ENCODE measurements at places on chromosomes 5 and 9.
A peak's percentile ranks its signal among the peaks of the same experiment; 100 is the strongest.

- DNase-seq: peak; percentile 83
- no peak overlapping the region for H3K4me3 ChIP-seq
- H3K4me1 ChIP-seq: peaks cover 15% of the 10 kb centered on the region
- no peaks in the 10 kb centered on the region for H3K27me3 ChIP-seq
- no peaks in the 10 kb centered on the region for H3K36me3 ChIP-seq
These were observed 114.9 kb upstream of the NFIB start for GRCh38 chr9:14428781-14429230.

DNA sequence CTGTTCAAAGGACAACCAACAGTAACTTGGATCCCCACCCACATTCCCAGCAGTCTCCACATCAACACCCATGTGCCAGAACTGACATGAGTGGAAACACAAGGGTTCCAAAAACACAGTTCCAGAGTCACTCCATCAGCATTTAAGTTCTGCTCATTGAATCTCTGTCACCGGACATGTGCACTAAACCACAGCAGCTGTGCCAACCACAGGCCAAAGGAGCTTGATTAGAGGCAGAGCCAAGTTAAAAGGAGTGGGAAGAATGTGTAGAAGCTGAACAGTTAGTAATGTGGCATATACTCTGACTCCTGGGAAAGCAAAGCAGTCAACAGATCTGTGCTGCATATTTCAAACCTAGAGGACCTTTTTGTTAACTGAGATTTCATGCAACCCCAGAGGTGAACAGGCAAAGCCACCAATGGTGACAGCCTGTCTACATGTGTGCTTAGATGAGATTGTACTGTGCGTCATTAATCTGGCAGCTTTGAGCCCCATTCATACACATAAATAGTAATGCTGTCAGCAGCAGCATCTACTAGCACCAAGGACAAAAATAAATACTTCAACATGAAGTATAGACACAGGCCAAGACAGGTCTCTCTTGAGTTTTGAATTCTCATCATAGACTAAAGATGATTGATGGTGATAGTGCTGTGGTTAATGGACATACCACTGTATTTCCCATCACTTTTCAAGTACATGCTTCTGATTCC lies 16.4 kb upstream of the FST start:
- no peaks in the 10 kb centered on the region for H3K4me1 ChIP-seq
- DNase-seq: no peak
- no peak overlapping the region for H3K4me3 ChIP-seq
- no peaks in the 10 kb centered on the region for H3K36me3 ChIP-seq
- peaks cover under 1% of the 10 kb centered on the region for H3K27me3 ChIP-seq
- H3K27ac ChIP-seq: no peak overlapping the region

DNA sequence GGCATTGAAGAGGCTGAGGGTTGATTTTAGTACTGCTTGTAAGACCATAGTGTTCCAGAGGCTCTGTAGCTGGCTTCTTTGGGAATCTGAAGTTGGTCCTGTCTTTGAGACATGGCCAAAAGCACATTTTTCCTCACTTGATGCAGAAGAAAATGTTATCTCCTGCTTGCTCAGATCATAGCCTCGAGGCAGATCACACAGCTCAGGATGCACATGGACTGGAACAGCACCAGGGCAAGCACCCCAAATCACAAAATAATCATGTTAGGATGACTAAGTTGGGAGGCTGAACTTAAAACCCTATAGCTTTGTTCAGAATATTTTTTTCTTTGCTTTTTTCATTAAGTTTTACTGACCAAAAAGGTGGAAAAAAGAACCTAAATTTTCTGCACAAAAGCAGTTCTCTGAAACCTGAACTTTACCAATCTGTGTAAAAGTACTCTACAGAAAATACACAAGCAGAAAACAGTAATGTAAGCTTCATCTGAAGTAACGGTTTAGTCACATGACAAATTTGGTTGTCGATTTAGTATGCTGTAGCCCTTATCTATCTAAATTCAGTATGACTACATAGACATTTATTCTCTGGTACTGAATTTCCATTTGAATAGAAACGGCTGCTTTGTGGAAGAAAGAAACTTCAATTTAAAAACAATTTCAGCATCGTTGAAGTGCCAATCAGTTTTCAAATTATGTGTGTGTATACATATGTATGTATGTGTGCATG lies 3.4 kb downstream of the KLHL9 start:
- H3K36me3 ChIP-seq: no peaks in the 10 kb centered on the region
- no peak overlapping the region for H3K27ac ChIP-seq
- peak overlapping the region; percentile 11 for H3K4me3 ChIP-seq
- peaks cover 82% of the 10 kb centered on the region for H3K4me1 ChIP-seq

DNA sequence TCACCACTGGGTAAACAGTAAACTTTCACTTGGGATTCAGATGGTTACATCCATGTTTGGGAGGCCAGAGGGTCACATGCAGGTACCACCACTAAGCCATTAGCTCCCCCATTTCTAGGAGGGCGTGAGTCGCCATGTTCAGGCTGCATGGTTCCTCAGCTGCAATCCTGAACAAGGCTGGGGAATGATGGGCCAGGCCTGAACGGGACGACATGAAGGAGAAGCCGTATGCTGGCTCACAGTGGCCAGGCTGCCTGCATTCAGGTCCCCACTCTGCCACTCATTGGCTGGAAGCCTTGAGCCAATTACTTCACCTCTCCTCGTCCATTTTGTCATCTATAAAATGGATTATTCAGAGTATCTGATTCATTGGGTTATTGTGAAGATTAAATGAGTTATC lies 9.0 kb upstream of the FBP2 start:
- H3K27me3 ChIP-seq: peaks cover 4% of the 10 kb centered on the region
- no peak for DNase-seq
- H3K4me1 ChIP-seq: peaks cover 3% of the 10 kb centered on the region
- H3K27ac ChIP-seq: no peak overlapping the region
- no peak overlapping the region for H3K4me3 ChIP-seq

GRCh38 chr5:169803077-169803981 lies 166.3 kb downstream of the DOCK2 start:
- H3K36me3 ChIP-seq: no peaks in the 10 kb centered on the region
- H3K4me1 ChIP-seq: no peaks in the 10 kb centered on the region
- H3K27me3 ChIP-seq: peaks cover 3% of the 10 kb centered on the region
- H3K4me3 ChIP-seq: no peak overlapping the region
- no peak overlapping the region for H3K27ac ChIP-seq

- no peak overlapping the region for H3K27ac ChIP-seq
- DNase-seq: no peak
- H3K36me3 ChIP-seq: no peaks in the 10 kb centered on the region
- H3K4me3 ChIP-seq: no peak overlapping the region
- no peaks in the 10 kb centered on the region for H3K4me1 ChIP-seq
These were observed 75.7 kb upstream of the SNX2 start for GRCh38 chr5:122699201-122699600.

- H3K27ac ChIP-seq: peak overlapping the region; percentile 58
- peaks cover 23% of the 10 kb centered on the region for H3K4me1 ChIP-seq
- no peaks in the 10 kb centered on the region for H3K36me3 ChIP-seq
- no peaks in the 10 kb centered on the region for H3K27me3 ChIP-seq
These were observed 194.3 kb downstream of the SEMA5A start for GRCh38 chr5:9351546-9351945.

DNA sequence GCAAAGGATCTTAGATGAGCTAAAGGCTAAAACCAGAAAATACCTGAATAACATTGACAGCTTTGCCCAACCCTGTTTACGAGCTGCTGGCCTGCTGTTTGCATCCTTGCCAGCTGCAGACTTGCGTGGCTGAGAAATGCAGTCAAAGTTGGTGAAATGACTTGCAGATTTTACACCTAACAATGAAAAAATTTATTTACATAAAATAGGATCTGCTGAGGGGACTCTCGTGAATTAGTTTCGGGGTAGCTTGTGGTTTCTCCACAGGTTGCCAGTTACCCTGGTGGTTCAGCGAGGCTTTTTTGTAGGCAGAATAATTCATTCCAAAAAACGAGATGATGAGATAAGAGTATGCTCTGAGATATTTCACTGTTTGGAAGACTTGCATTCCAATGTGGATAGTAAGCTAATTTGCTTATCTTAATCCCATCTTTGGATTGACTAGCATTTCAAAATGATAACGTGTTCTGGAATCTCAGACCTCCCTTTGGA lies 65.7 kb upstream of the FANCC start:
- H3K4me3 ChIP-seq: no peak overlapping the region
- no peak for DNase-seq
- H3K27ac ChIP-seq: no peak overlapping the region
- H3K4me1 ChIP-seq: peaks cover 3% of the 10 kb centered on the region
- H3K27me3 ChIP-seq: no peaks in the 10 kb centered on the region

DNA sequence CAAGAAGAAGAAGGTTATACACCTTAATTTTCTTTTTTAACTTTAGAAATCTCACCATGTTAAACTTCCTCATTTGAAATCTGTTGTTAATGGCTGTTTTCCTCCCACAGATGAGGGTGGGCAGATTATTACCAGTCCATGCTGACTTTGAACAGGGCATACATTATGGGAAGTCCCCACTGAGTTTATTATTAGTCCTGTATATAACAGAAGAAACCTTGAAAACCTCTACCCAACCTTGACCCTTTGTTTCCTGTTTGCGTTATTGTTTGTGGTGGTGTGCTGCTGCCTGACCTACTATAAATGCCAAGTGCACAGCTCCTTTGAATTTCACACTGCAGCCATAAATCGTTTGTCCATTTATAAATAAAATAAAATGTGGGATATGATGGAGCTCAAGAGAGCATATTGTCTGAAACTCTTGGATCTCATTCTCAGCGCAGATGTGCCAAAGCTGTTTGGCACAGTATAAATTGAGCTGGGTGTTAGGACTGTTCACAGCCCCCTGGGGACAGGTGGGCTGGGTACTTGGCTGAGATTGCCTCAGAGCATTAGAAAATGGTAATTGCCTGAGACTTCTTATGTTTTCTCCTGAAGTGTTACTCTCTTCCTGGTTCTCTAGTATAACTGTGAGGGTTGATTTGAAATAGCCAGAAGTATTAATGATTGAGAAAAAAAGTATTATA lies 139.6 kb downstream of the SPATA31D1 start:
- DNase-seq: no peak
- no peaks in the 10 kb centered on the region for H3K36me3 ChIP-seq
- no peaks in the 10 kb centered on the region for H3K27me3 ChIP-seq
- H3K27ac ChIP-seq: no peak overlapping the region
- H3K4me3 ChIP-seq: no peak overlapping the region
- H3K4me1 ChIP-seq: no peaks in the 10 kb centered on the region

DNA sequence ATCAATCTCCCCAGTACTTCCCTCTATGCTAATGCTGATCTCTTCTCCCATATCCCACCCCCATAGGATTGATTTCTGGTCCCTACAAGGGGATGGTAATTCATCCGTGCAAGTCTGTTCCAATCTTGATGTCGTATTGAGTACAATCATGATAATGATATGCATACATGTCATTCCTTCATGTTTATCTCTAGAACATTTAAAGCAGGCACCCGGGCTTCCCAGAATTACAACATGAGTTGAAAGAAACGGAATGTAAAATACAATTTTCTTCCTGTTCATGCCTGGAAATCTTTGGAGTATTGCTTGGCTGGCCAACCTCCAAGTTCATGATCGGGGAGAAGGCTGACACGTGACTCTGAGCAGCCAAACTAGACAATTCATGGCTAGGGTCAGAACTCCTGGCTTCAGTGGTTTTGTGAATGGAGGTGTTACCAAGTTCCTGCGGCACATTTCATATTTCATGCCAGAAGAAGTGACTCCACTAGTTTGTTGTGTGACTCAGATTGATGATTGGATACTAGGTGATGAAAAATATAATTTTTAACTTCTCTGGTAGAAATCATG lies 66.6 kb downstream of the C9orf152 start:
- peaks cover 30% of the 10 kb centered on the region for H3K4me1 ChIP-seq
- H3K27ac ChIP-seq: no peak overlapping the region
- DNase-seq: no peak

GRCh38 chr9:16342246-16343020 lies 528.0 kb downstream of the BNC2 start:
- DNase-seq: no peak
- no peak overlapping the region for H3K27ac ChIP-seq
- H3K4me3 ChIP-seq: no peak overlapping the region
- H3K4me1 ChIP-seq: peaks cover 18% of the 10 kb centered on the region
- no peaks in the 10 kb centered on the region for H3K27me3 ChIP-seq
- H3K36me3 ChIP-seq: no peaks in the 10 kb centered on the region

DNA sequence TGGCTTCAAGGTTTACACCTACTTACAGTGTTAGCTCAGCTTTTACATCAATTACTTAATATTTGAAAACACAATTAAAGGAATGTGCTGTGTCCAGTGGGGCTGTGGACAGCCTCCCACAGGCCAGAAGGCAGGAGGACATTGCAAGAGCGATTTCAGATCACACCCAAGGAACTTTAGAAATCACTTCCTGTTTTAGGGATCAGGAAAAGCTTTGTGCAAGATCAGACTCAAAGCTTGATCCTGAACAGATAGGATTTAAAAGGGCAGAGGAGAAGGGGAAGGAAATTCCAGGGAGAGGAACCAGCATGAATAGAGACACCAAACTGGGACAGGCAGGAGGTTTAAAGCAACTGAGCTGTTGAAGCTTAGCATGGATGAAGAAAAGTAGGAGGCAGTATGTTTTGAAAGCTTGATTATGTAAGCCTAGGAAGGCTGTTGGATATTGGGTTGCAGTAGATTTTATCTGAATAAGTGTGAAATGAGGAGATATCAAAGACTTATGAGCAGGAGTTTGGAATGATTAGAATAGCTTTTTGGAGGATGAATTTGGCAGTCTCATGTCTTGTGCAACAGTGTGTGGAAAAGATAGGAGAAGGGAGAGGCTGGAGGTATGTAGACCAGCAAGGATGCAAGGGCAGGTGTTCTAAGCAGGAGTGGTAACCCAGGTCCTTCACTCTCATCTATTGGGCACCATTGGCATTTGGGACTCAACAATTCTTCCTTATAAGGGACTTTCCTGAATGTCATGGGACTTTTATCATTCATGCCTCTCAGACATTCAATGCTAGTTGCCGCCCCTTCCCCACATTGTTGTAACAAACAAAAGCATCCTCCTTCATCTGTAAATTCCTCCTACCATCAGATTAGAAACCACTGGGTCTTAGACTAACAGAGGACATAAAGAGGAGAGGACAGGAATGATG lies 123.5 kb downstream of the TARS1 start:
- no peak for DNase-seq
- no peak overlapping the region for H3K27ac ChIP-seq
- H3K4me3 ChIP-seq: no peak overlapping the region
- H3K4me1 ChIP-seq: no peaks in the 10 kb centered on the region
- no peaks in the 10 kb centered on the region for H3K27me3 ChIP-seq
- no peaks in the 10 kb centered on the region for H3K36me3 ChIP-seq

- no peaks in the 10 kb centered on the region for H3K4me1 ChIP-seq
- H3K27ac ChIP-seq: no peak overlapping the region
- H3K27me3 ChIP-seq: no peaks in the 10 kb centered on the region
- H3K4me3 ChIP-seq: no peak overlapping the region
These were observed 37.8 kb upstream of the ARRDC3 start for GRCh38 chr5:91420879-91421278.

GRCh38 chr5:132635873-132636272 lies 22.1 kb upstream of the IL13 start:
- no peak overlapping the region for H3K4me3 ChIP-seq
- H3K4me1 ChIP-seq: no peaks in the 10 kb centered on the region
- H3K27ac ChIP-seq: no peak overlapping the region
- peaks cover 58% of the 10 kb centered on the region for H3K36me3 ChIP-seq
- no peaks in the 10 kb centered on the region for H3K27me3 ChIP-seq
- DNase-seq: no peak

GRCh38 chr9:69603656-69604055 lies 68.5 kb downstream of the APBA1 start:
- H3K27ac ChIP-seq: no peak overlapping the region
- no peak for DNase-seq
- no peaks in the 10 kb centered on the region for H3K4me1 ChIP-seq
- H3K36me3 ChIP-seq: no peaks in the 10 kb centered on the region
- H3K4me3 ChIP-seq: no peak overlapping the region

- no peak for DNase-seq
- no peak overlapping the region for H3K4me3 ChIP-seq
- no peaks in the 10 kb centered on the region for H3K27me3 ChIP-seq
- H3K36me3 ChIP-seq: no peaks in the 10 kb centered on the region
These were observed 16.4 kb upstream of the PDCD1LG2 start for GRCh38 chr9:5493679-5494511.

Measured in suprapubic skin (tissue), 4 donors.